AG20443 (cell line): ENCODE measurements at places on chromosomes 3 and 15.

DNA sequence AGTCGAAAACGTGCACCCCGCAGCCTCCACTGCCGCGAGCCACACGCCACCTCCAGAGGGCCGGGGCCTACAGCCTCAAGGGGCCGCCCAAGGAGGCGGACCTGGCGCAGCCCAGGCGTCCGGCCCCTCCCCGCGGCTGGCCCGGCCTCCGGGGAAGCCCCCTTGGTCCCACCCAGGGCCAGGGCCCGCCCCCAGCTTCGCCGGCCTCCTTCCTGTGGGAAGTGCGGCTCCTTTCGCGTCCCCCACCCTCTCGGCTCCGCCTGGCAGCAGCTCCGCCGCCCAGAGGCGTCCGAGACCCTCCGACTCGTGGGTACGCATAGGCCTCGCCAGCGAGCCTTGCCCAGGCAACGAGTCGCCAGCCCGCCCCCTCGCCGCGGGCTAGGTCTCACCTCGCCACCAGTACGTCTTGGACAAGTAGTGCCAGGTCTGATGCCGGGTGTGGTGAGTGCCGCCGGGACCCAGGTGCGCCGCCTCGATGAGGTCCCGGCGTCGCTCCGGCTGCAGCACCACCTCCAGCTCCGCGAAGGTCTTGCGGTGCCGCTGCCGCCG lies 642 bp downstream of the ZBTB11 start:
- peak; percentile 97 for DNase-seq

DNA sequence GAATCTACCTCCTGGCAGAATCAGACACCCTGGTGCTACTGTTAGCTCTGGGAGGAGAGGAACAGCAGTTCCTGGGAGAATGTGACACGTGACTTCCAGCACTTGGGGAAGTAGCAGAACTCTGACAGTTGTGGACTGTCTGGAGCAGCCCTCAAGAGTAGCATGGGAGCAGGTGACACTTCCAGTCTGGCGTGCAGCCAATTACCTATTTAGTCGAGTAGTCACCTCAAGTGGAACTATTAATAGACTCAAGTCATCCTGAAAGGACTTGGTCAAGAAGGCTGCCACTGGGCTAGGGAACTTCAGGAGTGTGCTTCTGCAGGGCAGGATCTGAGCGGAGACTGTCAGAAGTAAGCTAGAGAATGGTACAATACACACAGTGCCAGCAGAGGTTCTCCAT lies 62.3 kb downstream of the MTHFS start:
- no peak for DNase-seq

GRCh38 chr3:171460725-171461524 lies 720 bp upstream of the TNIK start:
- peak; percentile 47 for DNase-seq

DNA sequence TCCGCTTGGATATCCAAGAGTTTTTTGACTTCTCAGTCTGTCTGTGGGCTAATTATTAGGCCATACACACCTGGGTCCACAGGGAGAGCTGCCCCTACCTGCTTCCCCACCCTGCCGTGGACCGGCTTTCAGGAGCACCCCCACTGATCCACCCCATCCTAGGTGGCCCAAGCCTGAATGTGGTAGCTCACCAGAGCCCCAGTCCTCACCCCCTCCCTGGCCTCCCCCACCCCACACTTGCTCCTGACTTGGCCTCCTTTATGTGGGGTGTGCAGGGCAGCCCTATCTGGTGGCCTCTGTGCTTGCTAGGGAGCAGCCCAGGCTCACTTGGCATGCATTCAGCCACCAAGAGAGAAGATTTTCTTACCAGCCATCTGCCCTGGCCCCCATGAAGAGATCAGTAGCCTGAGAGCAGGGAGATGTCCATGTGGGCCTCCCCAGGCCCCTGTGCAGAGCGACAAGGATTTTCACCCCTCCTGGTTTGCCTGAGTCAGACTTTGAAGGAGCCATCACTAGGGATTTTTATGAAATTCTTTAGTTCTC lies 11.2 kb downstream of the LRRK1 start:
- no peak for DNase-seq
